Liver (tissue), 10 donors: ENCODE measurements at places on chromosomes 1 and 21. TPM values are rescaled to one million over a fixed set of nuclear protein-coding genes. Genes with fewer than 3 reads are reported as not detected.

CFHR2 gene
- 341 TPM for total RNA-seq

RGSL1 gene
- total RNA-seq: not detected

CD1D gene
- 8.4 TPM for total RNA-seq

KRTAP21-2 gene
- total RNA-seq: not detected

OR2T12 gene
- not detected for total RNA-seq
